Activated naive CD8-positive, alpha-beta T cell treated with anti-CD3 and anti-CD28 coated beads, Interleukin-2, amount 50 U/mL, for 16 hours (primary cell): ENCODE measurements at places on chromosomes 4 and X.

GRCh38 chr4:69726971-69727370, 33.4 kb downstream of the SULT1B1 start:
- no peak for DNase-seq

GRCh38 chr4:109199585-109199984, 102.9 kb downstream of the COL25A1 start:
- no peak for DNase-seq

DNA sequence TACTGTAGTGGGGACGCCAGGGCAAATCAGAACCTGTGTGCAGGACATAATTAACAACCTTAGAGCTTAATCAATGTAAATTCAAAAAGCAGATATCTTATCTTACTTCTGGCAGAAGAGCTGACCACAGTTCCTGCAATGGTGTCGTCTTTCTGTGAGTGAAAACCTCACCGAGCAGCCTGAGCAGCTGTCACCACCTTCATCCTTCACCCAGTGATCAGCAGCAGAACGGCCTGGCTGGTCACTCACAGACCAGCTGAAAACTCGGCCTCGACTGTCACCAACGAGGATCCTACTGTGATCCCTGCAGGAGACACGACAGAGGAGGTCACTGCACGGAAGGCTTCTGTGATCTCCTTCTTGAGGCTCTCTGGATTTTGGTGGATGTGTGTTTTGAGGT, 94.2 kb downstream of the CDS1 start:
- no peak for DNase-seq

DNA sequence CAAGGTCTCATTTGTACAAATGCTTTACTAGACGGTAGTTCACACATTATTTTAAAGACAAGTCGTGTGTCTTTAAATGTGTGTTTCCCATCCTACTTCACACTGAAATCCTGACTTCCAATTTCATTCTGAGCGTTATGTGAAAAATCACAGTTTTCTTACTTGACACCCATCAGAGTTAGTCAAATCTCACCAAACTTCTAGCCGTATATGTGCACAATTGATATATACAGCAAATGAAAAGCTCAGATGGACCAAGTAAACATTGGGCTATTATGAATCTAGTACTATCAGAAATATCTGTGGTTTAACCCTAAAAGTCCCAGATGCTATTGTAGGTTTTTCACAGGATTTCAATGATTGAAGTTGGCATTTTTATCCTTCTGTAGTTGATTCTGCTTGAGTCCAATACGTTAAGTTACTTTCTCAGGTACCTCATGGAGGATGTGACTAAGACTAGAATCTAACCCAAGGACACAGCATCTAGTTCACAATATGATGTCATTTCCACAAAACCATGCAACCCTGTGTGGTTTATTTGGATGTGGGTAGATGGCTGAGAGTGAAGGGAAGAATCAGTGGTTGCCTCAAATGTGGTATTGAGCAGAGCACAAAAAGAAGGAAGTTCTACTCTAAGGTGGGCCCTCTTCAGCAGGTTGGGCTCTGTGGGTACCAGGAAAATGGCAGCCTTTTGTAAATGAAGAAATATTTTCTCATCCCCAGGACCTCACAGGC, 22.1 kb upstream of the TRIM60 start:
- no peak for DNase-seq

DNA sequence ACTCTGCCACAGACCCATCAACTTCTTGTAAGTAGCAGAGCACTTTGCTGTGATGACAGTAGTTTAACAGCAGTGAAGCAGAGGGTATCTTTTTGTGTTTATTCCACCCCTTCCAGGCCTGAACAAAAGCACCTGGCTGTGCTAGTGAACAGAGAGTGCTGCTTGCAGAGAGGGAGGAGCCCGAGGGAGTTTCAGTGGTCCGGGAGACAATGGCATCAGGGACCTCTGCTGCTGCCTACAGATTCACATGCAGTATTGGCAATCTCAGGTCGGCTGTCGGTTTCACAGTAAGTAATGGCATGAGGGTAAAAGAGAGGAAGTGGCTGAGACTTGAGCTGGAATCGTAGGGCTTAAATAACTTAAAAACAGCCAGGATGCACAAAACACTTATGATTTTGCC, 755.8 kb downstream of the RPA4 start:
- no peak for DNase-seq

GRCh38 chr4:185874516-185875230, 62.7 kb upstream of the SORBS2 start:
- DNase-seq: no peak

- no peak for DNase-seq
These were observed 328.7 kb downstream of the PCDH18 start for GRCh38 chr4:137203601-137204000.

- DNase-seq: no peak
These were observed 14.9 kb upstream of the NXF3 start for GRCh38 chrX:103107836-103108235.

DNA sequence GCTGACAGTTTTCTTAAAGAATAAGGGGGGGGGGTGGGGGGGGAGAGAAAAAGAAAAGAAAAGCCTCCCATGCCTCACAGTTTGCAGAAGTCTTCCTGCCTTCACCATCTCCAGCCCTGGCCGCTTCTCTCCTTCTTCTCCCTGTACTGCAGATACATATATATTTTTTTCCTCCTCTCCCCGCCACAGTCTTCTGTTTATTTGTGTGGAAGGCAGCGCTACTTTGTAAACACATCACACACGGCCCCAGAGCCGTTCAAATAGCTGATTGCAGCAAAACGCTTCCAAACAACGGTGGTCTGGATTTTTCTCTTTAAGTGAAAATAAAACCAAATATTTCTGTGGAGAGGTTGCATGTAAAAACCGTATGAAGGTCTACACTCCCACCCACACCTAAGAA, 732 bp downstream of the NLGN4X start:
- DNase-seq: no peak

GRCh38 chr4:13430834-13431568, 53.1 kb downstream of the RAB28 start:
- DNase-seq: no peak

DNA sequence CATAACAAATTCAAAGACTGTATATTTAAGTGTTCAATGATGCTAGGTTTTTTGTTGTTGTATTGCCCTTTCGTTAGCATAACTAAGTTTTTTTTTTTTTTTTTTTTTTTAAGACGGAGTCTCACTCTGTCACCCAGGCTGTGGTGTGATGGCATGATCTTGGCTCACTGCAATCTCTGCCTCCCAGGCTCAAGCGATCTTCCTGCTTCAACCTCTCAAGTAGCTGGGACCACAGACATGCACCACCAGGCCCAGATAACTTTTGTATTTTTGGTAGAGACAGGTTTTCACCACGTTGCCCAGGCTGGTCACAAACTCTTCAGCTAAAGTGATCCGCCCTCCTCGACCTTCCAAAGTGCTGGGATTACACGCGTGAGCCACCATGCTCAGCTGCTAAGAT, 7.0 kb downstream of the SH3BGRL start:
- DNase-seq: no peak

DNA sequence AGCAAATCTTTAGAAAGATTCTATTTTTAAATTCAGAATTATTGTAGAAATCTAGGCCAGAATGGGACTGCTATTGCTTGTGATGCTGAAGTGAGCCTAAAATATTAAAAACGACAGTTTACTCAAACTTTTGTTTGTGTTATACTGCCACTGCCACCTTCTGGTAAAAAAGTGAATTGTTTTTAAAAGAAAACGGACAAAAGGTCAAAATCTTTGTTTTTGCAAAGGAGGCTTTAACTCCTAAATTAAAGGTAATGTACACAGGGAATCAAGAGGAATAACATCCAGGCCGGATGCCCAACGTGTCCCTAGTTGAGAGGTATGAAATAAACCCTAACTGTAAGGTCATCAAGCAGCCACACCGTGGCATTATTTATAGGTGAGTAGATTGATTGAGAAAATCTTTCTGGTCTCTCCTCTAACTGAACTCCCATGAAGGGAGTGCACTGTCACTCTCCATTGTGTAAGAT, 338.3 kb upstream of the GALNT7 start:
- DNase-seq: no peak

- DNase-seq: no peak
These were observed 16.1 kb upstream of the TASL start for GRCh38 chrX:30593440-30594200.

DNA sequence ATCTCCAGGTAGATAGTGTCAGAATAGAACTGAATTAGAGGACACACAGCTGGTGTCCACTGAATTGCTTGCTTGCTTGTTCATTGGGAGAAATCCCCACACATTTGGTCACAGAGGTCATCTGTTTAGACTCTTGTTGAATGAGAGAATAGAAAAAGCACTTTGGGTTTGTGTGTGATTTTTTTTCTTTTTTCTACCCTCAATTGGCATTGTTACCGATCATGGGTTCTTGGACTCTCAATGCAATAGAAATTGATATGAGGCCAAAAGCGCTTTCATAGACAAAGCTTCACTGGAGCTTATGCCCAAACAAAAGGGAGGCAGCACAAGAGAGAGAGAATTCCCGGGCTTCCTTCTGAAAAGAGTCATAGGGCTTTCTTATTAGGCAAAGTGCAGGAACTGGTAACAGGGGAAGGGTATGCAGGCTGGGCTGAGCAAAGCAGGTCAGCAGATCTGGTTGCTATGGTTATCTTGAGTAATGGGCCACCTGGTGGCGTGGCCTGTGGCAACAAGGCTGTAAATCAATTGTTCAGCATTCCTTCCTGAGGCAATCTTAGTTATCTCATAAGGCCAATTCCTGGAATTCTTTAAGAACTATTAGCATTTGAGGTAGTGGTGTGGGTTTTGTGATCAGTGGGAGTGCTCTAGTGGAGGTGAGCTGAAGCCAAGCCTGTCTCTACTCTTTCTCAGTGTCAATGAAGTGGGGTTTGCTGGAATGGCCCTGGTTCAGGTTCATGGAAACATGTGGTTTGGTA, 5.3 kb upstream of the GPR82 start:
- DNase-seq: no peak

DNA sequence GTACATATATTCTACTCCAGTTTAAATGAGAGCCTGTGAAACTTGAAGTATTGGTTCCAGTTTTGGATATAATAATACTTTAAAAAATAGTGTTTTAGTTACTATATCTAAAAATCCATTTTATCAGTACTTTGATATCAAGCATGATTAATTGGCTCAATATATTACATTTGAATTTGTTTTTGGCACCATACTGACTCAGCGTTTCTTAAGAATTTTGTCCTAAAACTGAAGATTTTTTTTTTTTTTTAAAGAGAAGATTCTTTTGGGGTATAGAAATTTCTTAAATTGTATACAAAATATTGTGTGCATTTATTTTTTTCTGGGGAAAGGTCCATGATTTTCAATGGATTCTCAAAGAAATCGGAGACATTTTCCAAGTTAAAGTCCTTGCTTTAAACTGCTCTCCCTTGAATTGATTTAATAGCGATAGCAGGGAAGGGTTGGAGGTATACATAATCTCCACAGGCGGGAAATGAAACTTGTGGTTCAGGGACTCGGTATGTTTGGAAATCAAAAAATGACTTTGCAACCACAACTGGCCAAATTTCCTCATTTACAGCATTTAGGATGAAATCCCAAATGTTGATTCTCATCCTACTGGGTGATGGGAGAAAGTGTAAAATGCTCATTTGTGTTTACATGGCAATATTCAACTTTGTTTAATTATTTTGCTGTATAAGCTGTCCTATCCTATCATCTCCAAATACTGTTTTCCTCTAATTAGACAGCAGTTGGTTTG, 62.3 kb downstream of the TMA16 start:
- no peak for DNase-seq

- DNase-seq: no peak
These were observed 1329.5 kb upstream of the TENM3 start for GRCh38 chr4:180913750-180914149.

GRCh38 chrX:104113222-104113965, 1.1 kb downstream of the ZCCHC18 start:
- DNase-seq: peak; percentile 2

GRCh38 chr4:104128850-104129213, 365.9 kb downstream of the CXXC4 start:
- DNase-seq: no peak

GRCh38 chrX:107025545-107025944, 25.5 kb upstream of the MORC4 start:
- no peak for DNase-seq

DNA sequence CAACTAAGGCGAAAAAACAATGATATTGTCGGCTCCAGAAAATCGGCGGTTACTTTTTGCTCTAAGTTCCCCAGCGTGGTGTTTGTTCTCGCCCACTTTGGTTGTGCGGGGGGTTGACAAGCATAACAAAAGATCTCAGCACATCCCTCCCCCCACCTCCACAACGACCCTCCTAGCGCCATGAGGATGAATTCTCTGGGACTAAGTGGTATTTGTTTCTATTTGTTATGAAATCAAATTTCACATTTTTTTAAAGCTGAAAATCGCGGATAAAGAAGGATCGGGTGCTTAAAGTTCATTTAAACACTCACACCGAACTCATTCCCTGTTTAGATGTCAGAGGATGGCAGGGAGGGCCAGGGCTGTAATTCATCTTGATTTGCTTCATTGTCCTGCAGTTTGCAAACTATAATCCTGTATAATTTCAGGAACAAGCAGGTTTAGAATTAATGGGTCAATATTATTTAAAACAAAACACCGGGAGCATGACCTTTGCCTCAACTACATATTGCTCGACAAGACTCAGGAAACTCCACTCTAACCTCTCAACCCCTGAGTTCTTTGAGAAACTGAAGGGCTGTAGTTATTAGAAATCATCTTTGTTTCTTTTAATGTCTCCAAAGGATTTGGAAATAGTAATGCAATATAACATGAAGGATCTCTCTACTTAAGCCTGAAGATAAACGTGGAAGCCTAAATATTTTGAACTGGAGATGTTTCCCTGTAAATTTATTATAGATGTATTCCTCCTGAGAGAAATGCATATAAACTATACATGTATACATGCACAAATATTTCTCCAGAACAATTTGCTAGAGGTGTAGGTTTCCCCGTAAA, 6.4 kb downstream of the PITX2 start:
- DNase-seq: no peak

DNA sequence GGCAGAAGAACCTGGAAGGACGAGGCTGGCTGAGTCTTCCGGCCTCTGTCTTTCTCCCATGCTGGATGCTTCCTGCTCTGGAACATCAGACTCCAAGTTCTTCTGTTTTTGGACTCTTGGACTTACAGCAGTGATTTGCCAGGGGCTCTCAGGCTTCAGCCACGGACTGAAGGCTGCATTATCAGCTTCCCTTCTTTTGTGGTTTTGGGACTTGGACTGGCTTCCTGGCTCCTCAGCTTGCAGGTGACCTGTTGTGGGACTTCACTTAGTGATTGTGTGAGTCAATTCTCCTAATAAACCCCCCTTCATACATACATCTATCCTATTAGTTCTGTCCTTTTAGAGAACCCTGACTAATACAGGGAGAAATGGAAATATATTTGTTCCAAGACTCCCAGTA, 265.8 kb downstream of the PCDH18 start:
- no peak for DNase-seq

DNA sequence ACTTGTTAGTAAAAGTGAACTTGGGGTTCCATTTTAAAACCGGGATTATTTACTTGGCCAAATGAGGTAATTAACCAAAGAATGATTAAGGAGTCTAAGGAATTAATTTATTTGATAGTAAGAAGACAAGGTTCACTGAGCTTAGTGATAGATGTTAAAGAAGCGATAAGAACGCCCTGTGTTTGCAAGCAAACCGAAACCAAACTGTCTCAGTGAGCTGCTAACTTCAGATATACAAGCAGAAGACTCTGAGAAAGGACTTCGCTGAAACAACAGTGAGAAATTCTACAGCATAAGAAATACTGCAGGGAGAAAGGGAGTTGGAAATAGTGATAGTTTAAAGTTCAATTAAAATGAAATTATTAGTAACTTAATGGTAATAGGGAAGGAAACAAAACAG, 37.6 kb upstream of the SHISA3 start:
- no peak for DNase-seq

- DNase-seq: no peak
These were observed 205.1 kb upstream of the EMCN start for GRCh38 chr4:100722866-100723459.

GRCh38 chr4:140082391-140082755, 71.6 kb downstream of the MAML3 start:
- no peak for DNase-seq
